NCI-H1048 (cell line): ENCODE measurements at places on chromosomes 16 and 17.

- no peak for DNase-seq
Observed at GRCh38 chr16:79902351-79902750, 301.8 kb upstream of the MAF start.

DNA sequence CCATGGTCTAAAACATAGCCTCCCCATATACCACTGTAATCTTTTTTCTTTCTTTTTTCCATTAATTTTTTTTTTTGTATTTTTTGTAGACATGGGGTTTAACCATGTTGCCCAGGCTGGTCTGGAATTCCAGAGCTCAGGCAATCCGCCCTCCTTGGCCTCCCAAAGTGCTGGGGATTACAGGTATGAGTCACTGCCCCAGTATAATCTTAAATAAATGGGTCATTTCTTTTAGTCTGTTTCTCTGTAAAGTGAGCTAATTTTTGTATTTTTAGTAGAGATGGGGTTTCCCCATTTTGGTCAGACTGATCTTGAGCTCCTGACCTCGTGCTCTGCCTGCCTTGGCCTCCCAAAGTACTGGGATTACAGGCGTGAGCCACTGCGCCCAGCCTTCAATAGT is 5.7 kb upstream of the NME1 start:
- DNase-seq: no peak

GRCh38 chr17:41575336-41575735 is 3.5 kb upstream of the KRT9 start:
- no peak for DNase-seq

- no peak for DNase-seq
Observed at GRCh38 chr16:66569131-66569530, 2.9 kb downstream of the CMTM1 start.

DNA sequence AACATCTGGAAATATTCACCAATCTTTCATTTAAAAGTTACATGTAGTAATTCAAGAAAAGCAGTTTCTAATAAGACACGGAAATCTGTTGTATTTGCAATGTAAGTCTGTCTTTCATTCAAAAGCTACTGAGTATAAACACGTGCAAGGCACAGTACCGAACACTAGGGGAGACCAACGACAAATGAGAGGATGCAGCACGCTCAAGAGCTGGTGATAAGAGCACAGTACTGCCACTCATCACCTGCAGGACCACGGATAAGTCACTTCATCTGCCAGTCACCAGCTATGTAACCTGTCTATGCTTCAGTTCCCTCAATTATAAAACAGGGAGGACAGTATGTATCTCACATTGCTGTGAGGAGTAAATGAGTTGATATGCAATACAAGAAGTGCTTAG is 67.1 kb downstream of the CLEC18A start:
- no peak for DNase-seq

DNA sequence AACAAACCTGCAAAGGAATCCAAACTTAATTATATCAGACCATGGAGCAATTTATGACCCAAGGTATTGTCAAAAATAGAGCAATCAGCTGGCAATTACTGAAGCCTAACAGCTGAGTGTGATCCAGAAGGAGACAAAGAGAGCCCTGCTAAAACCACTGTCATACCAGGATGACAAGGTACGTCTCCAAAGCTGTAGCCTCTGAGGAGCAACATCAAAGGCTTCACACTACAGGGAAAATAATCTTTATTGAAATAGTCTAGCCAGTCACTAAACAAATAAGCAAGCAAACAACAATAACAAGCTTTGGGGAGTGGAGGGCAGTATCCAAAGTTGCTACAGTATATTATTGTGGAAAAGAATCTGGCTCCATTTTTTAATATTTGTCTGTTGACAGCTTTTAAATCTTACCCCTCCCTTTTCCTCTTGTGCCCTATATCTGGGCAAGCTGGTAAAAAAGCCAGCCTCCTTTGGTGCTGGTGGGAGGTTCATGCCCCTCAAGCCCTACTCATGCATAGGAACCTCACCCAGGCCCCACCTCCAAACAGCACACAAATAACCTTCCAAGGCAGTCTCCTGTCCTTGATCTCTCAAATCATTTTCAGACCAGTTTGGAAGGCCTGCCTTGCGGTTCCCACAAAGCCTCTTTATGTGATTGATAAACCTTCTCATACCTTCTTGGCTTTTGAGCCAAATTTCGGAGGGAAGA is 73.7 kb downstream of the ITFG1 start:
- DNase-seq: no peak

DNA sequence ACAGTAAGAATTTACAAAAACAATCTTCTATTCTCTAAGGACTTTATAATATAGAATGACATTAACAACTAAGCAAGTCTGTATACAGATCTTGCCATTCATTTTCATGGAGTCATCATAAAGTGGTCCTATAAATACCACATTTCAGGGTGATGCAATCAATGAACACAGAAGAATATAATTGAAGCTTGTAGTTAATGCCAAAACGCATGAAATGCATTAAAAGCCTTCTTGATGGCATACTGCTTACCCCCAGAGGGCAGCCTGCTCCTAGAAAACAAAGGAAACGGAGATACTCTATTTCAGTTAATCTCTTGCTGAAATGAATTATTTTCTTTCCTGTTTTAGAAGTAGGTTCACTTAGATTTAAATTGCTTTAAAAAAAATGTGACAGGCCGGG is 45.2 kb upstream of the STAC2 start:
- DNase-seq: no peak

GRCh38 chr16:64412578-64413280 is 709.1 kb downstream of the CDH11 start:
- DNase-seq: no peak

- no peak for DNase-seq
Observed at GRCh38 chr17:55414983-55415382, 6.7 kb downstream of the MMD start.

DNA sequence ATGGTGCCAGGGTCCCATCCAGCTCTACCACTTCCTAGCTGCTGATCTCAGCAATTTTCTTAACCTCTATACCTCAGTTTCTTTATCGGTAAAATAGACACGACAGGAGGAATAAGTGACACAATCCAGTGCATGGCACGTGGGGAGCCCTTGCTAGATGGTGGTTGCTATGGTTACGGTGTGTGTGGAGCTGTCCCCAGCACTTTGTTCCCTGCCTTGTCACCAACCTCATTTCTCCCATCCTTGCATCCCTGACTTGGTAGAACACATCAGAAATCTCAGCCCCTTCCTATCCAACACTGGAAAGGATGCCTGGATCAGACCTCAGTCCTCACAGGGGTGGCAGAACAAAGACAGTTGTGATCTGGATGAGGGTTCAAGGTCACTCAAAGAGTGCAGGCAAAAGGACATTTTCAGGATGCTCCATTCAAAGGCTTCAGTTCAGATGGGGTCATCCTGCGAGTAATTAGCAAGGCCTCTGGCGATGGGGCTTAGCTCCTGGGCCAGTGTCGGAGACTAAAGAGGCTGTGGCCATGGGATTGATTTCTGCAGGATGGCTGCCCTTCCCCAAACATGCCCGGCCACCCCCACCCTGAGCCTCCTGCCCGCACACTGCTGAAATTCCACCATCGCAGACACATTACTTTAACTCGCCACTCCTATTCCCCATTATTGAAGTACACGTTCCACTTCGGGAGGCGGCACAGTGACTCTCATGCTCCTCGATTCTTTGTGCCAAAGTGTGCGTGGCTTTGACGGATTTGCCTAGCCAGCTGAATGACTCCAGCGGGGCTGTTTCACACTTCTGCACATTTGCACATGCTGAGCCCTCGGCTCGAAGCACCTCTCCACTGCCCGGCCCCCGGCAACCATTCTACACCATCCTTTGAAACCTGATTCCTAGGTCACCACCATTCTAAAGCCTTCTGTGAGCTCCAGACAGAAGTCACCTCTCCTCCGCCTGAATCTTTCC is 40.3 kb downstream of the WNT3 start:
- no peak for DNase-seq

- no peak for DNase-seq
Observed at GRCh38 chr16:71929048-71929447, 33.7 kb downstream of the IST1 start.

DNA sequence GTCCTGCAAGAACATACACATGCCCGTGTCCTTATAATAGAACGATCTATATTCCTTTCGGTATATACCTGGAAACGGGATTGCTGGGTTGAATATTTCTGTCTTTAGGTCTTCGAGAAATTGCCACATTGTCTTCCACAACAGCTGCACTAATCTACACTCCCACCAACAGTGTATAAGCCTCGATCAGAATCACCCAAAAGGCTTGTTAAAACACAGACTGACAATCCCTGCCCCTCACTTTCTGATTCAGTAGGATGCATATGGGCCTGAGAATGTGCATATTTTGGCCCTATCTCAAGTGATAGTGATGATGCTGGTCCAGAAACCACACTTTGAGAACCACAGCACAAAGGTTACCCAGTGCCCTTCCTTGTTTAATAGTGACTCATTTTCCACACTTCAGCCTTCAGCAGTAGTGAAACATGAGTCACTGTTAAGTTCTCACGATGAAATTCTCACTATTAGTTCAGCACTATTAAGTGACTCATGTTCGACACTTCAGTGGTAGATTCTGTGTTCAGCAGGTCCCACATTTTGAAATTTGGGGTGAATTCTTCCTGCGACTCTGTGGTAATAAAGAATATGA is 215.6 kb downstream of the GRIN2A start:
- DNase-seq: no peak
